ENCODE measurements at places on chromosomes 4 and X.

DNA sequence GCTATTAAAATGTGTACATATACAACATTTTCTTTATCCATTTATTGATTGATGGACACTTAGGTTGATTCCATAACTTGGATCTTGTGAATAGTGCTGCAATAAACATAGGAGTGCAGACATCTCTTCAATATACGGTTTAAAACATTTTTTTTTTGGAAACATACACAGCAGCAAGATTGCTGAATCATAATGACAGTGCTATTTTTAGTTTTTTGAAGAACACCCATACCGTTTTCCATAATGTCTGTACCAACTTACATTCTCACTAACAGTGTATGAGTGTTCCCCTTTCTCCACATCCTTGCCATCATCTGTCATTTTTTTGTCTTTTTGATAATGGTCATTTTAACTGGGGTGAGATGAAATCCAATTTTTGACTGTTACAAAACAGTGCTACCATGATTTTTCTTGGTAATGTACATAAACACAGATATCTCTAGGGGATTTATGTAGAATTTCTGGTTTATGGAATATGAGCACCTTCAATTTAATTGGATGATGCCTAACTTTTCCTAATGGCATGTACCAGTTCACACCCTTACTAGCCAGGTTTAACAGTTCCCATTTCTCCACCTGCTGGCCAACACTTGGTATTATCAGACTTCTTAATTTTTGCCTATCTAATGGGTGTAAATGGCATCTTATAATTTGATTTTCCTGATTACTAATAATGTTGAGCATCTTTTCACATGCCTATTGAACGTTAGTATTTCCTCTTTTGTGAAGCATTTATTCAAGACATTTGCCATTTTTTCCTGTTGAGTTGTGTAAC, 21.0 kb upstream of the TMSB15B start:
- DNase-seq: peak; percentile 17

DNA sequence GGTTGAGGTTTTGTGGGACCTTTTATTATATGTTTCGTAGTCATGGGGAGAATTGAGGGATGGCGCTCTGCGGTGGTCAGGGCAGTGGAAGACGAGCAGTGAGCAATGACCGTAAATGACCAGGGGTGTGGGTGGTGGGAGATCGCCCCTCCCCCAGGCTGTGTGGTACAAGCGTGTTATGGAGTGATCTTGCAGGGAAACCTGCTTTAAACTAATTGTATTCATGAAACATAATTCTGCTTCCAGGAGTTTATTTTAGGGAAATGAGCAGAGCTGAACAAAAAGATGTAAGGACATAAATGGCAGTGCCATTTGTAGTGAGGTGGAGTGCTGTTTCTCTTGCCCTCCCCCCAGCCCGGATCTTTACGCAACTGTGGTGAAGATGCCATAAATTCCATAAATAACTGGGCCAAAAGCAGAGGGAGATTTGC, 20.2 kb downstream of the GYG2 start:
- DNase-seq: peak; percentile 15

DNA sequence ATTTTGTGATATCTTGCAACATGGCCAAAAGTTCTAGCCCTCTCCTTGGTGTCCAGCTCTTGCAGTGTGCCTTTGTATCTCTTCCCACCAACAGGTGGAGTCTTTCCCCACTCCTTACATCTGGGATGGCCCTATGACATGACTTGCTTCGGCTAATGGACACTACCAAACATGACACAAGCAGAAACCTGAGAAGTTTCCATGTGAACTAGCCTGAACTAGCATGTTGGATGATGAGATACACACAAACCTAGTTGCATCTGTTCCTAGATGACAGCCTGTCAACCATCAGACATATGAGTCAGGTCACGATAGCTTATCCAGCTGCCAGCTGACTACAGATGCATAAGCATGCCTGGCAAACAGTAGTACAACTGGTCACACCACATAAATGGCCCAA, 207.5 kb upstream of the FTHL17 start:
- DNase-seq: no peak

GRCh38 chr4:154566639-154567204, 3.9 kb downstream of the FGB start:
- DNase-seq: no peak

DNA sequence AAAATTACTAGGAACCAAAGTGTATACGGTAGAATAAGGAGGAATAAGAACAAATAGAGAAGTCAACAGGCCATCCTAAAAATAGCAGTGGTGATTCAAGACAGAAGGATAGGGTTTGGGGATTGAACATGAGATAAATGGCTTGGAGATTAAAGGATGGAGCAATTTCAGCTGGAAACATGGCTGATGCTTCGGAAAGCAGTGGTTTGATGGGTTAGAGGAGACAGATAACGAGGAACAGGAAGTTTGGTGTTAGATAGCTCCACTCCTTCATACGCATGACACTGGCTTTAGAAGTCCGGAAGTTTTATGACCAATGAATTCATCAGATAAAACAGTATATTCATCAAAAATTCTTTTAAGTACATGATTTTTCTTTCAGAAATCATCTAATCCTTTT, 70.8 kb upstream of the GALNTL6 start:
- DNase-seq: no peak

GRCh38 chrX:33721927-33722326, 410.2 kb downstream of the FAM47A start:
- DNase-seq: no peak

DNA sequence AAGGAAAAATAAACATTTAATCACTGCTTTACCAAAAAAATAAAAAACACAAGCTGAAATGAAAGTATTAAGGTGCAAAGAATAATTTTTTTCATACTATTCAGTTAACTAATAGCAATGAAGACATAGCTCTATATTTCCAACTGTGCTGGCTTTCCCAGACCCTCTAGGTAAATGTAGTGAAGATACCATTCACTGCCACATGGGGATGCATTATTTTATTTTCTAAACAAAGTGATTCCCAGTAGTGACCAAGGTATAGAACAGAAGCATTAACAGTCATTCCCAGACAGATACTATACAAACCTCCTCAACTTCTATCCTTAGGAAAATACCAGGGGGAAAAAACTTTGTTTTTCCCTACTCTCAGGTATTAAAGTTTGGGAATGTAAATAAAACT, 39.4 kb downstream of the ANTXR2 start:
- no peak for DNase-seq

DNA sequence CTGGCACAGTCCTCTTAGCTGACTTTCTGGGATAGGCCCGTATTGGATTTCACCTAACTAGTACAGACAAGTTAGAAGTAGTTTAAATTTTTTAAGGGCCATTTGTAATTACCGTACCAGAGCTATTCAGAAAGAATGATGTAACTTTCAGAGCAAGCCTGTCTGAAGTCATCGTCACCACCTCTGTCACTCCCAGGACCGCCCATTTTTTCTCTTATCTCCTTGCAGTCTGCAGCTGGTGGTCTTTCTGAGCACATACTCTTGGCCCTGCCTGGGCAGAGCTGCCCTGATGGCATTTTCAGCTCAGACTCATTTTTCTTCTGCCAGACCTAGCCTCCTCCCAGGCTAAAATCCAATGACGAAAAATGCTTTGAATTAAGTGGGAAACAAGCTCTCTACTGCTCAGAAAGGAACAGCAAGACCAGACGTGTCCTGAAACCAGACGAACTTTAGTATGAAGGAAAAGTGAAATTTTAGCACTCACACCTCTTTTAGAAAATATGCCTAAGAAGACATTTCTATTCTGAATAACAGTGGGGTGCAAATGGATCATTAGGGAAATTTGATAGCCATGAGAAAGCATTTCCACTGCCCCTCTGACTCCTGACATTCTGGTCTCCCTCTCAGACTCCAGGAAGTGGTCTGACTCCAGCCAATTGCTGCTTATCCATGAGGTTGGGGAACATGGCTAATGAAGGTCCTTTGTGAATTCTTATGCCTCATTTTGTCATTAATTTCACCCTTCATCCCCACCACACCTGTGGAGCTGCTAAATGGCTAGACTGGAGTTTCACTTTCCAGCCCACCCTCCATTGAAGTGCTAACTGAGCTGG, 162.4 kb upstream of the GYPA start:
- DNase-seq: no peak

GRCh38 chrX:71515038-71515396, 17.9 kb upstream of the OGT start:
- no peak for DNase-seq

- no peak for DNase-seq
These were observed 66.1 kb upstream of the SOD3 start for GRCh38 chr4:24729119-24729730.

GRCh38 chr4:182185491-182185890, 57.7 kb upstream of the TENM3 start:
- no peak for DNase-seq

- DNase-seq: peak; percentile 50
These were observed at the start of gene PCDH19 for GRCh38 chrX:100409610-100410590. Gene PCDH19, minus strand, starts transcription at chrX:100410273. Its CDS starts 1,676 bp downstream, at chrX:100408597.

DNA sequence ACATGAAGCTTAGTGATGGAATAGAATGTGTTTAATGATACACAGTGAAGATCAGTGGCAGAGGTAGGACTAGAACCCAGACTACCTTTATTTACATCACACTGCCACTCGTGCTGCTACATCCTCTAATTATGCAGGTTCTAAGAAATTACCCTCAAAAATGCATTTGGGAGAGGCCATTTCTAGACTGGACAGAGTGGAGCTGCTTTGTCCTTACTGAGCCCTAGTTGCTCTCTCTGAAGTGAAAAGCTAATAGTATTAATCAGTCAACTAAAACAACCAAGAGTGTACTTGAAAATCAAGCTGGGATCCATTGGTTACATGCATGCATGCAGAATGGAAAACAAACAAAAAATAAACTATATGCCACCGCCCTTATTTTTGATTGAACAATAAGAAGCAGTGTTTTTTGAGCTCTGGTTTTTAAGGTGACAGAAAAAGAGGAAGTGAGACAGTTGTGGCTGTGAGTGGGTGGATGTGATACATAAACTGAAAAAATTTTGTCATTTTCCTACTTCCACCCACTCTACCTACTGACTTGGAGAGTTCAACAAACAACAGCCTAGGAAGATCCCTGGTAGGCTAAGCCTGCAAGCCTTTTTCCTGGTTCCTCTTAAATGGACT, 6.8 kb upstream of the VSIG4 start:
- no peak for DNase-seq

- DNase-seq: no peak
These were observed 183.3 kb downstream of the SH3KBP1 start for GRCh38 chrX:19704132-19704531.

DNA sequence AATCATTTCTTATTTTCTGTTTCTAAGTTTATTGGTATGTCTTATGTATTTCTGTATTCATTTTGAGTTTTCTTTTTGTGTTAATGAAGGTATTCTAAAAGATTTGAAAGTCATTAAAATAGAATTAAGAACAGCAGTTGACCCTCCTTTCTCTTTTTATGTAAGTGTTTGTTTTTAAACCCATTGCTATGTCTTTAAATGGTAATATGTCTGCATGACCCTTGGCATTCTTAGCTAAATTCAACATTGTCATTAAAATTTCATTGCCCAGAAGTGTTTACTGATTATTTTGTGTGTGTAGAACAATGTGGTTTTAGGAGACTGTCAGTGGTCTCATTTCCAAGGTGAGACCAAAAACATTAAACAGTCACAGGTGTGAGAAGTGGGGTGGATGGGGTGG, 197.8 kb downstream of the PCDH7 start:
- DNase-seq: no peak

DNA sequence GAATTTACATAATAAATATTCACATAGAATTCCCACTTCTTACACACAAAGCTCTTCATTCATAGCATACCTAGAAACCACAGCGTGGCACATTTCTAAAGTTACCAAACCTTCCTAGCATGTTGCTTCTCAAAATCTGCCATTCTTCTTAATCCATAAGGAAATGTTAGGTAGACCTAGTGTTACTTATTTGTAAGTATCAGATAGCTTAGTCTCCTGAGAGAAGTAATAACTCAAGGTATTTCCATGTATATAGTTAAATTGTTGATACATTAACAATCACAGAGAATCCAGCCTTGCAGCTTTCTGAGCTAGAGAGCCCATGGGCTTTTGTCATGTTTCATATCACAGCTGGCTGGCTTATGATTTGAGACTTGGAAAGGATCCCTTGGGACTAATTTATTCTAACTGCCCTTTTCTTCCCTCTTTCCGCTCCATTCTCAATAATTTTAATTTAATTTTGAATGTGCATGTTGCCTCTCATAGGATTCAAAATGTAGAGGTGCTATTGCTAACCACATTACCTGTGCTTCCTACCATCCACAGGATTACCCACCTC, 17.6 kb downstream of the SH3RF1 start:
- no peak for DNase-seq

GRCh38 chr4:11182586-11183355, 245.9 kb downstream of the HS3ST1 start:
- no peak for DNase-seq

GRCh38 chr4:137455647-137456321, 76.5 kb downstream of the PCDH18 start:
- no peak for DNase-seq

DNA sequence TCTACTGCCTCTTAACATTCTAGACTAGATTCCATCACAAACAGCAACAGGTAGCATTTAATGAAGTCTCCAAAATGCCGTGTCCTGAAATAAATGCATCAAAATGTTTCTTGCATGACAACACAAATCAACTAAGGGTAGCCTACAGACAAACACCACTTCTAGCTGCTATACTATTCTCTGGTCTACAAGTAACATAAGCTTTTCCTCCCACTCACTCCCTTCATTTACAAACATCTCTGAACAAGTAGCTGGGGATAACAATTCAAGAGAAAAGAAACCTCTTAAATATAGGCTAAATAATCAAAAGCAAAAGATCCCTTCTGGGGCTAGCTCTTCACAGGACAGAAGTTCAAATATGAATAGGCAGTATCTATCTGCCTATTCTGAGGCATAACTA, 20.8 kb downstream of the PPP3CA start:
- DNase-seq: no peak

- no peak for DNase-seq
These were observed 184.4 kb upstream of the TBC1D9 start for GRCh38 chr4:140940589-140940988.

DNA sequence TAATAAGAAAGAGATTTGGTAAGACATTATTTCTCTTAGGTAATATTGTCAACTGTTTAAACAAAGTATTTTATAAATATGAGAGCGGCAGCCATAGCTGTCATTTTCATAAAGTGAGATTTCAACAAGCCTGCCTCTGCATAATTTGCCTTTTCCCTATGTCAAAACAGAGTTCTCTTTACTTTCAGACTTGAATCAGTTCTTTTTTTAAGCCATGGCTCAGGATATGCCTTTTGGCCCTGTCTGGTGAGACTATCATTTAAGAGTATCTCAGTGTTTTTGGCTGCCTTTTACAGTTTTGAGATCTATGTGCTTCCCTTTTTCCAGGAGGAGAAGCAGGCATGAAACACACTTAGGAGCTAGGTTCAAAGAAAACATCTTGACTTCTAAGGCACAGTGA, 7.5 kb upstream of the GUCY1A1 start:
- no peak for DNase-seq

GRCh38 chr4:14259936-14260335, 632.4 kb upstream of the BOD1L1 start:
- DNase-seq: no peak

DNA sequence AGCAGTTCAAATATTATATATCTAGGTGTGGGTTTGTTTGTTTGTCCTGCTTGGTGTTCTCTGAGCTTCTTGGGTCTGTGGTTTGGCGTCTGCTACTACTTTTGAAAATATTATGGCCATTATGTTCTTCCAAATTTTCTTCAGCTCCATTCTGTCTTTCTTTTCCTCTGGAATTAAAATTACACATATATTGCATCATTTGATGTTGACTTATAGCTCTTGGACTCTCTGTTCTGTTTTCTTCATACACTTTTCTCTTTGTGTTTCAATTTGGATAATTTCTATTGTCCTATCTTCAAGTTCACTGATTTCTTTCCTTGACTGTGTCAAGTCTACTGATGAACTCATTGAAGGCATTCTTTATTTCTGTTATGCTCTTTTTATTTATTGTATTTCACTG, 65.2 kb upstream of the ZNF81 start:
- no peak for DNase-seq

Measured in COLO829 (cell line).